NCI-H2081 (cell line): ENCODE measurements at places on chromosomes 3 and 15.

DNA sequence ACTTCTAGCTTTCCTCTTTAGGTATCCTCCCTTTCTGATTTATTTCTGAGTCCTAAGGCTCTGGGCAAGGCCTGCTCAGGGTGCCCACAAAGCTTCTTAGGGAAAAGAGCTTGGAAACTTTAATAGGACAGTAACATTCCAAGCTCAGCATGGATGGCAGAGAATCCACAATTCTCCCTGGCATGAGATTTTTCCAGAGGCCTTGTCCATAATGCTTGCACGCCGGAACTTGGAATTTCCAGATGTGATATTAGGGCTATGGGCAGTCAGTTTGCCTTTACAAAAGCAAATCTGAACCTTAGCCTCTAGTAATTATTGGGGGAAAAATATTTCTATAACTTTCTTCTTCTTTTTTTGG, 139.0 kb upstream of the RBMS3 start:
- no peak for DNase-seq

DNA sequence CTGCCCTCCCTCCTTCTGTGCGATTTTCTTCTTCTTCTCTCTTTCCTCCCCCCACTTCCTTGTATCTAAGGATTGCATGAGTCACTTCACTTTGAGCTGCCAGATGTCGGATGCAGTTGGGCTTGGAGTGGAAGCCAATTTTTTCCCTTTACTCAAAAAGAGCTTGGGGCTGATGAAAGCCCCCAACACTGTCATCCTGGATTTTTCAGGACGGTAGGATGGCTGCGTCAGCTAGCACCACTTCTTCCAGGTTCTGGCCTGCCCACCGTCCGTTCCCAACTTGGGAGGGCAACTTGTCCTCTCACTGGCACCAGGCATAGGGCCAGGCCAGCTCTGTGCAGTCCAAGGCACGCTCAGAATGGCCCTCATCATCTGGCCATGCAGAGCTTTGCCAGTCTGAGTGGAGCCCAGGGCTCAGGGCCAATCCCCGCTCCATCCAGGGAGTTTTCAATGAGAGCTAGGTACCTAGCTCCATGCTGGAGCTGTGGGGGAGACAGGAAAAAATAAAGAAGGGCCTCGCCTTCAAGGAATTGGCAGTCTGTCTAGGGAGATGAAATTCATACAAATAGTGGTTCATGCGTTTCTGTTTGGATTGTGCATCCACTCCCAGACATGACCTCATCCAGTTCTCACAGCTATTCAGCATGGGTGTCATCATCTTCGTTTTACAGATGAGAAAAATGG, 47.7 kb upstream of the INSYN1 start:
- DNase-seq, result no peak

DNA sequence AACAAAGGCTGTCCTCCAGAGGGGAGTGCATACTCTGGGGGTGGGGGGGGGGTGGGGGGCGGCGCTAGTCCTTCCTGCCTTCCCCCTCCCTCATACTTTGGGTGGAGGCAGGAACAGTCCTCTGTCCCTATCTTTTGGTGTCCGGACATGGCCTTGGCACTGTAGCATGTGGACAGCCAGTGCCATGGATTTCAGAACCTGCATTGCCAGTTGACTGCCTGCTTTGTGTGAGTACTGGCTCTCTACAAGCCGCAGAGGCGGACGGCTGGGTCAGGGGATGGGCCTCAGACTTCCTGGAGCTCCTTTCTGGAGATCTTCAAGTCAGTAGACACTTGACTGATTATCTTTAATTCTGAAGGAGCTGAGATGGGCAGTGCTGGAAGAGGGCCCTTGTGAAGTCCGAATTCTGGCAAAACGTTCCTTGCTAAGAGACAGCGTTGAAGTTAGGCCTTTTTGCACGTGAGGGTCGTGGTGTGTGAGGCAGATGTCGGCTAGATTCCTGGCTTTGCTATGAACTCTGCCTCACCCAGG, 2.5 kb downstream of the CLDN11 start:
- DNase-seq, result no peak

- no peak for DNase-seq
Observed at GRCh38 chr3:10434144-10434937, 71.0 kb downstream of the ATP2B2 start.

GRCh38 chr15:77019521-77020331, 24.8 kb downstream of the PSTPIP1 start:
- no peak for DNase-seq

- no peak for DNase-seq
Observed at GRCh38 chr3:38842266-38842965, 26.4 kb upstream of the SCN10A start.

DNA sequence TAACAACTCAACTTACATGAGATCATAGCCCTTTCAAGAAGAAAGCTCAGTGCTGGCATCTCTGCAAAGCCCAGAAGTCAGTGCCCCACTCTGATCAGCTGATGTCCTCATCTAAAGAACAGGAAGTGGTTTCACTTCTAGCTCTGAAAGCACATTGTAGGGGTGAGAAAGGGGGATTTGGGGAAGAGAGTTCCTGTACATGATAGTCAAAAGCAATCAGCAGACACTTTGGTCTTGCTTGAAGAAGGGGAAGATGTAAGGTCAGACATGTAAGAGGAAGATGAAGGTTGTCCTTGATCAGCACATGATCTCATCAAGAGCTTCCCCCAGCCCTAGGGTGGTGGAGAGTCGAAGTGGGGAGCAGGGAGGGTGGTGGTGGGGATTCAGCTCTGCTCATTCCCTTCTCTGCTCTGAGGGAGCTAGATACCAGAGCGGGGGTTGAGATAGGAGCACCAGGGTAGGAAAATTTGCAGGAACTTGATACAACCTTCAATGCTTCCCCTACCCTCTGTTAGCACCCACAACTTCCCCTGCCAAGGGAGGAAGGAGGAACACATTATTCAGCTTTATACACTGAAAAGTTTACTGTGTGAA, 76.4 kb upstream of the ETV5 start:
- DNase-seq, result no peak

DNA sequence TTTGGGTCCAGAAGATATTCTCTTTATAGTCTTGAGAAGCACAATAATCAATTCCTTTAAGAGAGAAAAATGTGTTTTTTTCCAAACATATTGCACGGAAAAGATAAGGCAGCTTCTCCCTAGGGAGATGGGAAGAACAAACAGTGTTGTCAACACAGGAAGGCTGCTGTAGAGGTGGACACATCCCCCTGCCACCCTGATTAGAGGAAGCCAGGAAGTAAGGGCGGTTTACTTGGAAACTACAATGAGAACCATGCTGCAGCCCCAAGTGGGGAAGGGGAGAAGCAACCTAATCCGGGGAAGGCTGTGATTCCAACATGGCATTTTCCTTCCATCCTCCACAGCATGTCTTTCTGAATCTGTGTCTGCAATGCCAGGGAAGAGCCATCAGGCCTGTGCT, 256.9 kb upstream of the TGFBR2 start:
- peak; percentile 28 for DNase-seq

DNA sequence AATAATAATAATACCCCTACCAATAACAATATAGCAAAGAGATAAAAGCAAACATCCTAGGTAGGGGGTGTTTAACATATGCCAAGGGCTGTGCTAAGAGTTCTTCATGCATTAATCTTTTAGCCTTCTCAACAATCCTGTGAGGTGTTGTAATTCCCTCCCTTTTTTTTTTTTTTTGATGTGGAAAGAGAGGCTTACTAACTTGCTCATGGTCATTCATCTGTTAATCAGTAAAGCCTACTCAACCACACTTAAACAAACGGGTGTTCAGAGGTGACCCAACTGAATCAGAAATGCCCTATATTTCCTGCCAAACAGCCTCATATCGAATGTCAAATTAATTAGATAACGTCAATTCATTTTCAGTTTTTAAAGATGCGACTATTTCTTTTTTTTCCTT, 232.1 kb downstream of the CTNNB1 start:
- DNase-seq, result no peak

GRCh38 chr3:10547413-10547812, 42.0 kb upstream of the ATP2B2 start:
- no peak for DNase-seq

DNA sequence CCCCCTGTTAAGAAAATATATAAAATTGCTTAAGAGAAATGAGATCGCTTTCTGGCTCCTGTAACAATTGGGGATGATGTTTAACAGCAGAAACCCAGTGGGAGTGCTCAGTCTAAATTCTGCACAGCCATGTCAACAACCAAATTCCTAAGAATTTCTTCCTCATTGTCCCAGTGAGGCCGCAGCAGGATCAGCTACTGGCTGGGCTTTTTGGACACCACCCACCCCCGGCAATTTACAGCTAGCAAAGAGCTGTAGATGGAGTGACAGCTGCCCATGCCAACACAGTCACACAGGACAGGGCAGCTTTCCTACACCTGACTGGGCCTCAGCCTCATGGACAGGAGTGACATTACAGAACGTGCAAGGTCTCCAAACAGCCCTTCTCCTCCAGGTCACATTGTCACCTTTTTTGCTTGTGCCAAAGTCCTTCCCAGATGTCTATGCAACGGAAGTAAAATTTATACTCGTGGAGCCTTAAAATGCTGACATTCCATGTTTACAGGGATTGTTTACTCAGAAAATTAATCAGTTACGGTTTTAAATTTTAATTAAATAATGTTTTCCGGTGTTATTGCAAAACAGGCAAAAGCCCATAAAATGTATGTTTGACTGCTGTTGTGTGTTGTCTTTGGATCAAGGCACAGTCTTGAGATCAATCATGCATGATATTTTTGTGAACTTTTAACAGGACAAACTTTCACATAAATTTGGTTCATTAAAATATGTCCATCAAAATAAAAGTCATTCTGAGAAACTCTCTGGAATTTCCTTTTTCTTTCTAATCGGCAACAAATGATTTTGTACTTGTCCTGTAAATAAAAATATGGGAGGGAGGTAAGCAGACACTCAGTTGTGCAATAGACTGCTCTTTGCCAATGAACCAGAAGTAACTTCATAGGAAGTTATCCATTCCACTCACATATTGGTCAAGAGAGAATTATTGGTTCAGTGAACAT, 943.2 kb downstream of the MCTP2 start:
- DNase-seq, result no peak

DNA sequence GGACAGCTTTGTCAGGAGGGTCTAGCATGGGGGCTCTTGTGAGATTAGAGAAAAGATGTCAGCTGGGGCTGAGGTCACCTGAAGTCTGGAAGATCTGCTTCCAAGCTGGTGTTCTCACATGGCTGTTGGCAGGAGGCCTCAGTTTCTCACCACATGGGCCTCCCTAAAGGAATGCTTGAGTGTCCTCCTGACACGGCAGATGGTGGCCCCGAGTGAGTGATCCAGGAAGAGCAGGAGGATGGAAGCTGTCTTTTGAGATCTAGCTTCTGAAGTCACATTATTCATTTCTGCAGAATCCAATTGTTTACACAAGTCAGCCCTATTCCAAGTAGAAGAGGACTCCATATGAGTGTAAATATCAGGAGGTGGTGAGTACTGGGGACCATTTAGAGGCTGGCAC, 344.0 kb upstream of the PROK2 start:
- DNase-seq, result no peak

GRCh38 chr15:52673312-52673711, 5.9 kb downstream of the ATOSA start:
- DNase-seq, result no peak

GRCh38 chr3:140243575-140243974, 308.6 kb downstream of the CLSTN2 start:
- no peak for DNase-seq

DNA sequence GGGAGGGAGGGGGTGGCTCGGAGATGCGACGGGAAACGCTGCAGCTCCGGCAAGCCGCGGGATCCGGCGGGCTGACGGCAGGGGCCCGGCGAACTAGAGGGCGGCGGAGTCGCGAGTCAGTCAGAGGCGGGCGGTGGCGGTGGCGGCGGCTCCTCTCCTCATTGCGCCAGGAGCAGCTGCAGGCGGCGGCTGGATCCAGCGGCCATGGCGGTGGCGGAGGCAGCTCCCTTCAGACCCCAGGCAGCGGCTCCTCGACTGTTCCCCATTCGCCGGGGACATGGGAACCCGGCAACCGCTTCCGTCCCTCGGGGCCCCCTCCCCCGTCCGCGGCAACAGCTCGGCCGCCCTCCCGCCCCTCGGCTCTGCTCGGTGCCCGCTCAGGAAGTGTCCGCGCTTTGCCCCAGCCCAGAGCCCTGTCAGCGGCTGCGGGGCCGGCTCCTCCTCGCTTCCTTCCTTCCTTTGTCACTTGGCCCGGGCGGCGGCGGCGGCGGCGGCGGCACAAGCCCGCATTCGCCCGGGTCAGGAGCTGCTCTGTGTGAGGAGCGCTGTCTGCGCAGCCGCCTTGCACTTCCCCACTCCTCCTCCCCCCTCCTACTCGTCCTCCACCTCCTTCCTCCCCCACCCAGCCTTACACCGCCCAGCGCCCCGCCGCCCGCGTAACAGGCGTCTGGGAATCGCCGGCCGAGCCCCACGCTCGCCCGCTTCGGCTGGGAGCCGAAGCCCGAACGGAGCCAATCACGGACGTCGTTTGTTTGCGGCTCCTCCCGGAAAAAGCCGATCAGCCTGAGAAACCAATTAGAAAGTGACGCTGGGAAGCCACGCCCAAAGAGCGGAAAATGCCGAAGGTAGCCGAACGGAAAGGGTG, at the start of gene GSK3B:
TSS of gene GSK3B (minus strand) at position 537 of the 865 bp plus-strand sequence. CDS start 1,013 bp downstream, outside the sequence.
- peak; percentile 82 for DNase-seq

DNA sequence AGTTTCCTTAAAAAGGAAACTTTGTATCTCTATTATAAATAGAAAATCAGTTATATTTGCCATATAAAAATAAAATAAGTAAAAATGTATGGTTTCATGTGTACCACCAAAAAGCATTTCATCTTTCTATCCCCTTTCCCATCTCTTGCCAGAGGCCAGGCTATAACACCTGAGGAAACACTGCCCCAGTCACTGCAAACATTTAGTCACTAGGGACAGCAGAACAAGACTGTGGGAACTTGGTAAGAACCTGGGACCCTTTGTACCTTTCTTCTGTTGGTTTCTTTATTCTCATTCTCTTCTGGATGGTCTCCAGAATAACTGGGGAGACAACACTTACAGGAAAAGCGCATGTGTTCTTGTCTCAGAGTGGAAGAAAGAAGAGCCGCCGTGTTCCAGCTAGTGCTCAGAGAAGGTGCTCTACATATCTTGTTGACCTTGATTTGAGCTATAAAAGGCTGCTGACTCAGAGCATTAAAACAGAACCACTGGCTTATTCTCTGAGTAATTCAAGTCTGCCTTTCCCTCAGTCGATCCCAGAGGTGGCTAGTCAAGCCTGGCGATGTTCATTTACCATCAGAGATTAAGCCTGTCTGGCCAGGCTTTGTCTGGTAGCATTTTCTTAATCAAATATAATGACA, 361.6 kb downstream of the RBMS3 start:
- no peak for DNase-seq

- DNase-seq, result no peak
Observed at GRCh38 chr3:25885544-25885943, 95.7 kb downstream of the OXSM start.

- no peak for DNase-seq
Observed at GRCh38 chr3:30011237-30011803, 595.1 kb upstream of the TGFBR2 start.

GRCh38 chr3:69906351-69906966, 93.1 kb upstream of the SAMMSON start:
- DNase-seq, result no peak

GRCh38 chr3:131708241-131708640, 205.5 kb upstream of the MRPL3 start:
- DNase-seq, result no peak

GRCh38 chr3:142912402-142913172, 23.7 kb upstream of the PCOLCE2 start:
- no peak for DNase-seq

- no peak for DNase-seq
Observed at GRCh38 chr3:40766396-40766795, 241.6 kb downstream of the ZNF621 start.

GRCh38 chr3:68287101-68287500, 632.7 kb upstream of the SUCLG2 start:
- DNase-seq, result no peak
